Esophagus muscularis mucosa (tissue), 4 donors: ENCODE measurements at places on chromosomes 1 and 21. TPM values are rescaled to one million over a fixed set of nuclear protein-coding genes. Genes with fewer than 3 reads are reported as not detected.

DNA sequence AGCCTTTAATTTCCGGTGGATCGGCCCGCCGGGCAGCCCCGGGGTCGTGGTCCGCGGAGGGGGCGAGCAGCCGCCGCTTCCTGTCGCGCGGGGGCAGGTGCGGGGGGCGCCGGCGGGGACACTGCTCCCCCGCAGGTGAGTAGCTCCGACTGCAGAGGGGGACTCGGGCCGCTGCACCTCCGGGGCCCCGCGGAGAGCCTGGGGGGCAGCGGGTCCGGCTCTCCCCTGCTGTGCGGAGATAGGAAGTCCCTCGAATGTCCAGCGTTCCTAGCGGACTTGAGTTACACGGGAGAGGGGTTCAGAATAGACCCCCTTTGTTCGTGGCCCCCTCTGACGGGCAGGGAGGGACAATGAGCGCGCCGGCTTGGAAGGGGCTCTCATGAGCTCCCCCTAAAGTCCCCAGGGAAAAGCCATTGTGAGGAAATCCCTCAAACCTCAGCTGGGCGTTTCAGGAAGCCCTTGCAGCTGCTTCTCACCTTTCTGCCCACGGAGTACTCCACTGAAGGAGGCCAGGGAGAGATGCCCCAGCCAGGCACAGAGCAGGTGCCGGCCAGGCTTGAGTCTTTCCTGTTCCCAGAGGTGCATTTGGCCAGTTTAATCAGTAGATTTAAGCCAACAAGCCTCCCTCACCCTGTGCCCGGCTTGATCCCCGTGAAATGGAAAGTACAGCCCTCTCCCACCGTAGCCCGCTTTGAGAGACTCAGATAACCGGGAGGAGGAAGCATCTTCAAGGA, 925 bp downstream of the PDE9A start:
- DNase-seq = no peak

- DNase-seq = no peak
These were observed 131.6 kb downstream of the SNX7 start for GRCh38 chr1:98793136-98793535.

Gene NOTCH2
- 148 TPM for total RNA-seq

DNA sequence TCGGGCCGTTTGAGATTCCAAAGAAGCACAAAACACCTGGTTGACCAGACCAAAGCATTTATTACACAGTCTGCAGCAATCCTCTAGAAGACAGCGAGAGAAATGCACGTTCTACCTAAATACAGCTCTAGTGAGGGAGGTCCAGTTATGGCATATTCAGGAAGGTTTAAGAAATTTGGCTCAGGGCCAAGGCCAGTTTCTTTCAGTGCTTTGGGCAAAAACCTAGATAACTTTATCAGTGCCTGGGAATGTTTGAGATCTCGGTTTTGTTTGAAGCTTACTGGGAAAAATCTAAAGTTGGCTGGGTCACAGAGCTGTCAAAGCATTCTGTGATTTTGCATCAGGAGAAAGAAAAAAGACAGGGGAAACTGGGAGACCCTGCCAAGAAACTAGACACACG, 514.0 kb upstream of the TMPRSS15 start:
- no peak for DNase-seq

DNA sequence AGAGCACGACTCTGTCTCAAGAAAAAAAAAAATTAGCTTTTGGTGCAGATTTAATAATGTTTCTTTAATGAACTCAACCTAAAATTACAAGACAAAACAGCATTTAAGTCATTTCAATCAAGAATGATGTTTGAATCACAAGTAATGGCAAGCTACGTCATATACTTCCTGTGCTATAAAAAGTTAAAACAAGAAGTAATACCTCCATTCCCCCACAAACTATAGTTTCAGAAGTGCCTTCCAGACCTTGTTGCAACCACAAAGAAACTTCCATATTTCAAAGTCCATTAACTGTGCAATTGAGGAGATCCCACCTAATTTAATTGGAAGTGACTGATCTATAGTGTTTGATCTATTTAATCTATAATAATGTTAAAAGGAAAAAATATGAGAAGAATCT, 15.1 kb downstream of the NRDC start:
- DNase-seq = no peak
